Peyer's patch (tissue), 4 donors: ENCODE measurements at places on chromosomes 2 and 18. TPM values are rescaled to one million over a fixed set of nuclear protein-coding genes. Genes with fewer than 3 reads are reported as not detected.

The ACMSD gene
- total RNA-seq: 1.2 TPM

The PRSS56 gene
- total RNA-seq: not detected

The KIF5C gene
- 2.2 TPM for total RNA-seq

The PID1 gene
- 17.0 TPM for total RNA-seq

The STAM2 gene
- 29.7 TPM for total RNA-seq

The LYPD6B gene
- not detected for total RNA-seq

The C2orf80 gene
- not detected for total RNA-seq

The CPS1 gene
- total RNA-seq: 68.5 TPM

The TRIB2 gene
- 14.6 TPM for total RNA-seq

The SLC35G4 gene
- not detected for total RNA-seq

The NT5DC4 gene
- not detected for total RNA-seq

The CRYGD gene
- not detected for total RNA-seq

The BMP10 gene
- total RNA-seq: not detected

The TAF4B gene
- total RNA-seq: 7.3 TPM

The ERFE gene
- total RNA-seq: not detected

The MZT2B gene
- 47.0 TPM for total RNA-seq

The GPAT2 gene
- 1.7 TPM for total RNA-seq
